ENCODE measurements at places on chromosomes 2 and 18.

- no peak for DNase-seq
Measured at GRCh38 chr2:103249462-103249861, 487.6 kb downstream of the TMEM182 start.

DNA sequence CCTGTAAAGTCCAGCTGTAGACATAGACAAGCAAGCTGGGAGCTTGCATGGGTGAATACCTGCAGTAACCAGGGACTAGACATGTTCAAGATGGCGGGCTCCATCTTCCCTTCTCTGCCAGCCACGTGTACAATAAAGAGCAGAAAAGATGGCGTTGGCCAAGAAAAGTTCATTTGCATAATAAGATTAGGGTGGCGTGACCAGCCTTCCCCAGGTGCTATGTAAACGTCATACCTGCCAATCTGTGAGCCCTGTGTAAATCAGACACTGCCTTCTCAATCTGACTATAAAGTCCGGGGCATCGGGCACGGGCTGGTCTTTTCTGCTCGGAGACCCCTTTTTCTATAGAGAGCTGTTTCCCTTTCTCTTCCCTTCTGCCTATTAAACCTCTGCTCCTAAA, 101.6 kb upstream of the XPO1 start:
- no peak for DNase-seq

DNA sequence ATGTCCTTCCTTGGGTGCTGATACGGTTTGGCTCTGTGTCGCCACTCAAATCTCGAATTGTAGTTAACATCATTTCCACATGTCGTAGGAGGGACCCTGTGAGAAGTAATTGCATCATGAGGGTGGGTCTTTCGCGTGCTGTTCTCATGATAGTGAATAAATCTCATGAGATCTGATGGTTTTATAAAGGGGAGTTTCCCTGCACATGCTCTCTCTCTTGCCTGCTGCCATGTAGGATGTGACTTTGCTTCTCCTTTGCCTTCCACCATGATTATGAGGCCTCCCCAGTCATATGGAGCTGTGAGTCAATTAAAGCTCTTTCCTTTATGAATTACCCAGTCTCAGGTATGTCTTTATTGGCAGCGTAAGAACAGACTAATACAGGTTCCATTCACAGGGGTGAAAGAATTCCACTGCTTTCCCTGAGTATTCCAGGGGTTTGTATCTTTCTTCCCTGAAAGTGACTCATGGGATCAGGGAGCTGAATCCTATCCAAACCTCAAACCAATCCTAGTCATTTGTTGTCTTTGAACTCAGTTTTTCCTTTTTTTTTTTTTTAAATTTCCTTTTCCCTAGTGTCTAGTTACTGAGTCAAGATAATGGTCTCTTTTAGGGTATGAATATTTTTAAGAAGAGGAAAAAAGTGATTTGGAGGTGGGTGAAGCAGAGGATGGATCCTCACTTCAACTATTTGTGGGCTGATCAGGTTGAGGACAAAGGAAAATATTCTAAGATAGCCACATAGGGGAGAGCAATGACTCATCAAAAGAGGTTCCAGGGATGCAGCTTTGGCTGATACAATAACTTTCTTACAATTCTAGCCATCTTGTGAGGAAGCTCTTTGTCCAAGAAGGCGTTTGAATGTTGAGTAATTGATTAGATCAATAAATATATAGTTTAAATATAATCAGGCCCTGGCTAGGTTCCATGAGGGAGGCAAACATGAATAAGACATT, 19.5 kb upstream of the KCNE4 start:
- DNase-seq: no peak

- DNase-seq: no peak
Measured at GRCh38 chr2:142423603-142424002, 292.8 kb upstream of the LRP1B start.

- no peak for DNase-seq
Measured at GRCh38 chr18:34805878-34806351, 95.8 kb downstream of the DTNA start.

GRCh38 chr18:57334383-57334782, 18.0 kb upstream of the ST8SIA3 start:
- no peak for DNase-seq

GRCh38 chr2:238817382-238817781, 30.5 kb upstream of the TWIST2 start:
- no peak for DNase-seq

- no peak for DNase-seq
Measured at GRCh38 chr2:226059961-226060627, 660.6 kb downstream of the NYAP2 start.

DNA sequence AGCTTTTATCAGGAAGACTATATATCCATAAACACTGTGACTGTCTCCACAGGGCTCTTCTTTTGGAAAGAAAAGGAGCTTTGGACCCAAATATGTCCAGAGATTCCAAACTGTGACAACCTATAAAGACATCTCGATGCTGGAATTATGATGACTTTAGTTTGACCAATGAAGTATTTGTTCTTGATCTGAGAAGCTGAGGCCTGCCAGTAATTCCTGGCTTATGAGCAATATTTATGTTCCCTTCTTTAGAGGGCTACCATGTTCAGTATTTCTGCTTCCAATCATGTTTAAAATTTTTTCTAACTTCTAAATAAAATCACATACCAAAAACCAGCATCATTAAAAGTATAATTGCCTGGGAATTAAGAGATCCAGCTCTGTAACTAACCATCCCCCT, 41.1 kb downstream of the FEZ2 start:
- DNase-seq: no peak

DNA sequence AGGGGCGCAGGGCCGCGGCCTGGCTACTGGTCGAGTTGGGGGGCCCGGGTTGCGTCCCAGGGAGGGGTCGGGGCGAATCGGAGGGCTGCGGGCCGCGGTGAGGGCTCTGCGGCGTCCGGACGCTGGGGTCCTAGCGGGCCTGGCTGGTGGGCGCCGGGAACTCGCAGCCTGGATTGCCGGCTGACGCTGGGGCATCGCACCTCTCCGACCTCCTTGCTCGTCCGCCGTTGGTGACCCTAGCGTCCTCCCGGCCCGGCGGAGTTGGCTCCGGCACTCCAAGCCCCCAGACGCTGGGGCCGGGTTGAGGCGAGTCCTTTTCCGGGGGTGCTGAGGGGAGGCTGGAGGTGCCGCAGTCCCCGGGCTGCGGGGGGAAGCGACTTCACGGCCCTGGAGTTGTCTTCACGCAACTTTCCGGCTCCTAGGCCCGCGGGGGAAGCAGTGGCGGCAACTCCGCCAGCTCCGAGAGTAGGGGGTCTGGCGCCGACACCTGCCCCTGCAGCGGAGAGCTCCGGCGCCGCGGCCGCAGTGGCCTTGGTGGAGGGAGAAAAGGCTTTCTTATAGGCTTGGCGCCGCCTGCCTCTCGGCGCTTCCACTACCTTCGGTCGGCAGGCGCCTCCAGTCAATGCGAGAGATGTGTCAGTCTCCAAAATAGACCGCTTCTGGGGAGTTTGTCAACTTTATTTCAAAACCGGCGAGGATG, 70.3 kb downstream of the HAUS1 start:
- no peak for DNase-seq

DNA sequence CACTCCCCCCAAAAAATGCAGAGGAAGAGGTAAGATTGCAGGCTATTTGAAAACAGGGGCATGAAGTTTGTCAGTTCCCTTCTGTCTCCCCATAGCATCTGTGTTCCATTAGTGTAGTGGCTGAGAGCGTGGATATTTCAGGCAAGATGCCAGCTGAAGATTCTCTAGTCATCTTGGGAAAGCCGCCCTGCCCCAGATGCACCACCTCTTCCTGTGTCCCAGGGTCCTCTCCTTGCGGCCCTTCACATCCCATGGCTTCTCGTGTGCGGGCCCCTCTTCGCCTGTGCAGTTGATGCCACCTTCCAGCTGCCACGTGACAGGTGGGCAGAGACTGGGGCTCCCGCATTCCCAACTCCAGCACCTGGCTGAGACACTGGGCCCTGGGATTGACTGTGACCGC, 16.1 kb downstream of the TMEM127 start:
- DNase-seq: no peak

GRCh38 chr2:230184727-230185578, 34.8 kb downstream of the SP110 start:
- DNase-seq: no peak

- DNase-seq: no peak
Measured at GRCh38 chr2:7953195-7953594, 728.7 kb upstream of the ID2 start.

GRCh38 chr2:136134126-136134525, 16.2 kb upstream of the CXCR4 start:
- DNase-seq: peak; percentile 36

- DNase-seq: no peak
Measured at GRCh38 chr2:143881246-143881645, 638.7 kb downstream of the ZEB2 start.

DNA sequence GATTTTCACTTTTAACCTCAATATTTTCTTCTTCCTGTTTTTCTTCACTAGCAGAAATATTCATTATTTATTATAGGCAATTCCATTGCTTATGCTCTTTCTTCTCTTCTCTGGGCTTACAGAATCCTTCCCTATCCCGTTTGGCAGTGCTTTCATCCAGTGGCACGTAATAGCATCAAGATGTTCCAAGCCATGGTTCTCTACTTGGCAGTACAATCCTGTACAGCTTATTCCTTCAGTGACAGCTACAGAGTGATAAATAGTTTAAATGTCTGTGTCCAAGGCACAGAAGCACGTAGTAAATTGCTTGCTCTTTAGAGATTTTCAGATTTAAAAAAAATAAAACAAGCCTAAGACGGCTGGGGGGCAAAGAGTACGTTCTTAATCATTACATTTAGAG, 1964.3 kb downstream of the SUCLG1 start:
- DNase-seq: no peak

DNA sequence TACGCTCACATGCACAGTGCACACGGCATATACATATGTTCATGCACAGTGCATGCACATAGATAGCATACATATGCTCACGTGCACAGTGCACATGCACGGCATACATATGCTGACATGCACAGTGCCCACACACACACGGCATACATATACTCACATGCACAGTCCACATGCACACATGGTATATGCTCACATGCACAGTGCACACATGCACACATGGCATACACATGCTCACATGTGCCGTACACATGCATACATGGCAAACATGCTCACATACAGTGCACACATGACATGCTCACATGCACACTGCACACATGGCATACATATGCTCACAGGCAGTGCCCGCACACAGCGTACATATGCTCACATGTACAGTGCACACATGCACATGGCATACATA, 97.7 kb upstream of the CTDP1 start:
- no peak for DNase-seq

DNA sequence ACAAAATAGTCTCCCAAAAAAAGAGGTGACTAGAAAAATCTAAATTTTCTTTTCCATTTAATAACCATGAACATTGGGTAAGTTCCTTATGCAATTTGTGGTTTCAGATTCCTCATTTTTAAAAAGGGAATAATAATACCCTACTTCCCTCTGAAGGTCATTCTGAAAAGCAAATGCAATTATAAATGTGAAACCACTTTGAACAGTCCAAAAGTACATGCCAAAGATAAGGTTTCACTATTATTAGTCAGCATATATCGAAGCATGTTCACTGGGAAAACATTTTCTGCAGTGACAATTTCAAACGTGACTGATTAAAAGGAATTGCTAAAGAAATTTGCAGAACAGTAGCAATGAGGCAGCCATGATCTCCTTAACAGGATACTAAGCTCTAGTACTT, 100.1 kb upstream of the RNF152 start:
- no peak for DNase-seq

DNA sequence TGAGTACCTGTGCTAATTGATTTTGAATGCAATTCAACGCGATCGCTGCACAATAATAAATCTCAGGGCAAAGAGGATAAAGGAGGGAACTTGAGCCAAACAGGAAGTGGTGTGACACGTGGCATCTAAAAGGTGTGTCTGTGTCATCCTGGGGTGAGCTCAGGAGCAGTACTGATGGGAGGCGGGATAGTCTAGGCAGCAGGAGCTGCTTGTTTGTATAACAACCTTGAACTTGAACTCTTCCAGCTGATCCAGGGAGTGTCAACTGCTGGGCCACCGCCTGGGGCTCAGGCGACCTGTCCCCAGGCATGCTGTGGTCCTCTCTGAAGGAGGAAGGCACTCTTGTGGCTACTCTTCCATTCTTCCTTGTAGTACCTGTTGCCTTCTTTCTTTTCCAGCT, 61.2 kb downstream of the BOD1L2 start:
- no peak for DNase-seq

GRCh38 chr2:98702858-98703620, 27.9 kb downstream of the MGAT4A start:
- DNase-seq: no peak

- no peak for DNase-seq
Measured at GRCh38 chr2:237219826-237220225, 134.1 kb downstream of the COPS8 start.

- DNase-seq: no peak
Measured at GRCh38 chr2:20446255-20446916, 488 bp upstream of the RHOB start.

DNA sequence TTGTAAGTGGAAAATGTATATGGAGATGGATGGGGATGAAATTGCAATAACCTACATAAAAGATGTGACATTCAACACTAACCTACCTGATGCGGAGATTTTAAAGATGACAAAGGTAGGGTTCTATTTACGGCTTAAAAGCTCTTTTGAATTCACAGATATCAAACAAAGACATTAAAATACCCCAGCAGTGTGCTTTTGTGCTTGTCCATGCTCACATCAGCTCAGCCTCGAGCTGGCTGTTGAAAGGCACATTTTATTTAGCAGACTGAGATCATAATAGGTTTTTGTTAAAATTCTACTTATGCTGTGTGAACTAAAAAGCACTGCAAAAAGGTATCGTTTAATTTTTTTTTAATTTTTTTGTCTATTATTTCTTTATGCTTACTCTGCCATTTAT, 96.0 kb upstream of the CDCA7 start:
- DNase-seq: no peak

GRCh38 chr18:58884680-58885079, 20.0 kb downstream of the ZNF532 start:
- DNase-seq: no peak

DNA sequence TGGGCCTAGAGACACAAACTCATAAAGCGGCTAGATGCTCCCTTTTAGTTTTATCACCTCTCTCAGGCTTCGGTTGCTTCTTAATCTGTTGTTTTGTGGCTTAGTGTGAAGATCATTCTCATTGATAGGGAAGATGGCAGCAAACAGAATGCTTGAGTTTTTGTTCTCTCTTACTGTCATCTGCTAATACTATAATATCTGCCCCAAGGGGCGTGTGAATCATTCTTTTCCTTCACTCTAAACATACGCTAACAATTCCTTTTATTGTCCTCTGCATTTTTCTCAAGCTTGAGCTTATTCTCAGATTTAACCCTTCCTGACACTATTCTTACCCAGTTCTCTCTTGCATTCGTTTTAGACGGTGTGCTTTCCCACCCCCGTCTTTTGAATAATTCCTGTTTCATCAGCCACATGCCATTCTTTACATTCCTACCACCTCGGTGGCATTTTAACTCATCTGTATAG, 323.9 kb upstream of the NRP2 start:
- no peak for DNase-seq

GRCh38 chr2:181393472-181393871, 63.7 kb upstream of the ITGA4 start:
- peak; percentile 40 for DNase-seq
